ENCODE measurements at places on chromosomes 2 and 18.

GRCh38 chr18:7666195-7666776 is 99.2 kb downstream of the PTPRM start:
- H3K27me3 ChIP-seq = no peaks in the 10 kb centered on the region
- no peaks in the 10 kb centered on the region for H3K36me3 ChIP-seq
- no peak for DNase-seq
- H3K4me1 ChIP-seq = no peaks in the 10 kb centered on the region

DNA sequence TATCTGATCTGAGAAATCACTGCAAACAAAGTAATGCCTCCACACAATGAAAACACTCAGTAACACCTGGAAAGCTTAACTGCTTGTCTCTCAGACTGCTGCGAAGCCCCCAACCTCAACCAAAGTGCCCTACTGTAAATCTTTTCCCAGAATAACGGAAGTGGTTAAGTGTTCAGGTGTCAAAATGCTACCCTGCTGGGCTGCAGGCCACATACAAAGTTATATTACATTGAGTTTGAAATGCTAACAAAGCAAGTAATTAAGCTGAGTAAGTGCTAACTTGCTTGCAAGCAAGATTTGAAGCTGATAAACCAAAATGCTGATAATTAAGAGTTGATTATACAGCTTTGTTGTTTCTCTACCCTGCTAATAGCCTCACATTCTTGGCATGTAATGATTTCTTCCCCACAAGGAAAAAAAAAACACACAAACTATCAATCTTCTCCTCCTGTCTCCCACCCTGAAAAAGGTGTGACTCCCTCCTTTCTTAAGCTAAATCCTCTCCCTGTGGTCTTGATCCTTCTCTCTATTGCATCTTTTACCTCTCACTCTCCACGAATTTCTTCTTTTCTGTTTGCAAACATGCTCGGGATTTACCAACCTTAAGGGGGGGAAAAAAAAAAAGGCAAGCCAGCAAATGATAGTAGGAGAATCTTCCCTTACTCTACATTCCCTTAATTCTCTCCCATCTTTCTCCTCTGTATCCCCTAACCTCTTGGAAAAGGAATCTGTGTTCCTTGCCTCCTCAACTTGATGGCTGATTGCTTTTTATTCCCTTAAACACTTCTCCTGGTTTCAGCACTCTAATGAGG is 266.8 kb upstream of the SIX3 start:
- H3K4me1 ChIP-seq = peaks cover 3% of the 10 kb centered on the region
- H3K27ac ChIP-seq = no peak overlapping the region
- DNase-seq = peak; percentile 2
- no peak overlapping the region for H3K4me3 ChIP-seq
- no peaks in the 10 kb centered on the region for H3K27me3 ChIP-seq
- no peaks in the 10 kb centered on the region for H3K36me3 ChIP-seq

DNA sequence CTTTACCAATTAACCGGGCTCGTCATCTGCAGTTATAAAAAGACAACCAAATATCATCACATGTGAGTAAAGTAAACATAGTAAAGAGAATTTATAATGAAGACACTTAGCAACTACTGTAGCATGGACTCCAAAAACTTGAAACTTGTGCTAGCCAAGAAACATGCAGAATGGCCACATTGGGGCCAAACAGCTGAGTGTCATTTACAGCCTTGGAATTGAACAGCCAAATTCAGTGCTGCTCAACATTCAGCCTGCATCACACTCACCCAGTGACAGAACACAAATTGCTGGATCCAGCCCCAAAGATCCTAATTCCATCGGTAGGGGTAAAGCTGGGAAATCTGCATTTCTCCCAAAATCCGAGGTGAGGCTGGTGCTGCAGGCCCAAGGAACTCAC is 224.8 kb upstream of the GYPC start:
- H3K4me1 ChIP-seq = no peaks in the 10 kb centered on the region
- no peak overlapping the region for H3K4me3 ChIP-seq
- no peaks in the 10 kb centered on the region for H3K27me3 ChIP-seq
- no peaks in the 10 kb centered on the region for H3K36me3 ChIP-seq
- no peak for DNase-seq
- no peak overlapping the region for H3K27ac ChIP-seq

- no peak for DNase-seq
- H3K4me1 ChIP-seq = no peaks in the 10 kb centered on the region
Measured at GRCh38 chr18:56884511-56884910, 233.4 kb downstream of the WDR7 start.

GRCh38 chr18:24214913-24215312 is 76.1 kb downstream of the CABYR start:
- H3K27me3 ChIP-seq = no peaks in the 10 kb centered on the region
- H3K36me3 ChIP-seq = no peaks in the 10 kb centered on the region
- no peak for DNase-seq
- H3K4me3 ChIP-seq = no peak overlapping the region
- no peaks in the 10 kb centered on the region for H3K4me1 ChIP-seq
